ENCODE measurements at places on chromosomes 4 and X.

- DNase-seq: no peak
These were observed 262.7 kb downstream of the ANKRD50 start for GRCh38 chr4:124449881-124450280.

GRCh38 chr4:42412251-42412650, 15.0 kb downstream of the SHISA3 start:
- no peak for DNase-seq

GRCh38 chr4:30208731-30209435, 511.3 kb upstream of the PCDH7 start:
- no peak for DNase-seq

DNA sequence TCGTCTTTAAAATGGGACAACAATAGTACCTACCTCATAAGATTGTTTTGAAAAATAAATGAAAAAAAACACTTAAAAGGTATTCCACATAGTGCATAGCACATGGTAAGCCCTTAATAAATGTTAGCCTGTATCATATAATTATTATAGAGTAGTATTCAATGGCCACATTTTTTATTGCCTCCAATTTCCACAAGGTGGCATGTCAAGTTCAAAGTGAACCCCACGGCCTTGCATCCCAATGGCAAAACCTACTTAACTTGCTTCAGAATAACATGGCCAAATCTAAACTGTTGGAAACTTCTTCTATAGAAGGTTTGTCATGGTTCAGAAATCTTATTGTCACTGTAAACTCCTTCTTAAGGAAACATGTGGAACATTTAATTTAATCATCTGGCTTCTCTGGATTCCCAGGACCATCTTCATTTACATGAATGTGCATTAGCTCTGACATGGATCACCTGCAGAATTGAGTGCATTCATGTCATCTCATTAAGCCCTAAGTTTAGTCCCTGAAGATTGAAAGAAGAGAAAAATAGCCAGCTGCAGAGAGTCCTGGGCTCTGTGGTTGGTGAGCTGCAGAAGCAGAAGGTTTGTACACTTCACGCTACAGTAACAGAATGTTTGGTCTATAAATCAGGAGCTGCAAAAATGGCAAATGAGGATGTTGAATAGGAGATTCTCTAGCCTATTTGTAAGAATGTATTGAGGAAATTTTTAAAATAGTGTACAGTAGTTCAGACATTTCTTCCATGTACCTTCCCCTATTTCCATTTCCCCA, 61.0 kb downstream of the ANXA3 start:
- DNase-seq: no peak

- DNase-seq: no peak
These were observed 97.7 kb downstream of the DDX60 start for GRCh38 chr4:168220893-168221292.

- no peak for DNase-seq
These were observed 12.2 kb downstream of the SCRG1 start for GRCh38 chr4:173386751-173387150.

- DNase-seq: no peak
These were observed 483.7 kb upstream of the FTHL17 start for GRCh38 chrX:31555506-31555905.

DNA sequence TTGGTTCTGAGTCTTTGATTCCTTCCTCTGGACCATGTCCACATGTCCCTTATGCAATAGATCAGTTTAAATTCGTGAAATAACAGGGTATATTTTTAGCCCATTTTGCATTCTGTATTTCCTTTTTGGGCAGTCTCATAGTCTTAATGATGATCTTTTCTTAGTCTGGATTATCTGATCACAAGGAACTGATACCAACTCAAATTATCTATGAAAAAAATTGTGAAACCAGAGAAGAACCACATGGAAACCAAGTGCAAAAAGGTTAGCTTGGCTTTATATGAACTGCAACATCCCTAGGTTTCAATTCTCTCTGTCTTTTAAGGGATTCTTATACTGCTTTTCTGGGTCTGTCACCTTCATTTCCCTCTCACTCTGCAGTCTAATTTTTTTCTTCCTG, 608.6 kb upstream of the AADAT start:
- no peak for DNase-seq

GRCh38 chr4:165418073-165418472, 39.3 kb downstream of the CPE start:
- no peak for DNase-seq

- DNase-seq: no peak
These were observed 5.8 kb downstream of the TIFA start for GRCh38 chr4:112279882-112280315.

- no peak for DNase-seq
These were observed 154.8 kb upstream of the SLIT2 start for GRCh38 chr4:20096911-20097310.

- no peak for DNase-seq
These were observed 148.4 kb downstream of the ANKRD50 start for GRCh38 chr4:124564121-124564520.

DNA sequence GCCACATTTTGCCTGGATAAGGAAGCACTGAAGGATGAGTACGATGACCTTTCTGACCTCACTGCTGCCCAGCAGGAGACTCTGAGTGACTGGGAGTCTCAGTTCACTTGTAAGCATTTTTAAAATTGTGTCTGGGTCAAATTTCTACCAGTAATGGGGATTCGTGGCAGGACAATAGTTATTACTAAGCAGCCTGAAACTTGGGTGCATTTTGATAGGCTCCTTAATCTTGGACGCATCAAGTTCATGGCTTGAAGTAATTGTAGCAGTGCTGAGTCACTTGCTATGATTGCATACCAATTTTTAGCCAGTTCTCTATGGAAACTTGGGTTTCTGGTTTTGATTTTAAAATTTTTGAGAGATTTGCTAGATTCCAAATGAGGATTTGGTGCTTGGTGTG, 4.3 kb downstream of the PGRMC1 start:
- DNase-seq: no peak

All from NCI-H2029 treated with DMSO at 0.1 percent for 48 hours (cell line).